ENCODE measurements at places on chromosomes 7 and 10.

- no peak for DNase-seq
Measured at GRCh38 chr7:36171503-36171902, 18.4 kb downstream of the EEPD1 start.

- DNase-seq = no peak
Measured at GRCh38 chr10:29946953-29947700, 112.3 kb downstream of the JCAD start.

DNA sequence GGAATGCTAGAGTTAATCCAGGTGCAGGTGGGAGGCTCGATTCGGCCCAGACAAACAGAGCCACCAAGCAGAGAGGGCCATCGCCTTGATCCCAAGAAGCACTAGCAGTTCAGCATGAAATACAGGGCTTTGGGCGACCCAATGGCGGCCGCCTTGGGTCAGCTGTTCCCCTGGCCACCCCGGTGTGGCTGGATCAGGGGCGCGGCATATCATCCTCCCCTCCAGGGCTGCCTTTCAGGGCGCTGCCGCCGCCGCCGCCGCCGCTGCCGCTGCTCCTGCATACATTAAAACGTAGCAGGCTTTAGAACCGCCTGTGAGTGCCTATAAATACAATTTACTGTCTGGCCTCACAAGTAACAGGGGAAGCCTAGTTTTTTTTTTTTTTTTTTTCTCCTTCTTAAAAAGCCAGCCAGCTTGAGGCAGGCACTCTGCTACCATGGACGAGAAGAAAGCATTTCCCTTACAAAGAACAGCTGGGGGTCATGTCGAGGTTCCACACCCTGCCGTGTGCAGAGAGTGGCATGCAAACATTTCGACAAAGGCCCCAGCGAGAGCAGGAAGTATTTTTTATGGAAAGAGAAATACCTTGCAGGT, 57.7 kb upstream of the EFCAB10 start:
- DNase-seq = no peak

GRCh38 chr7:69517985-69518704, 80.1 kb upstream of the AUTS2 start:
- DNase-seq = no peak

DNA sequence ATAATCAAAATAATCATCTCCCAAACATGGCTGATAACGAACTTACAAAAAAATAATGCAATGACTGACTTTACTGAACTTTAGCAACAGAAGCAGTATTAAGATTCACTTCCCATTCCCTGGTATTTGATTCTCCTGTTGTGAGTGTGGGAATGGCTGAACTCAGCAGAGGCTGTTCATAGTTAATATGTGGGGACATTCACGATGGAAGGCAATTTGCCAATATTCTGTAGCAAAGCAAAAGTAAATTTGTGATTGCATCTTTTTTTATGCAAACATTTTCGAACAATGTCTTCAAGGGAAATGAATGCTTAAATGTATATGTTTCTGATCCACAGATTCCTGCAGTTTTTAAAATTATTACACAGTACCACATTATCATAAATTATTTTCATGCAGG, 431.7 kb upstream of the KLF6 start:
- DNase-seq = no peak

GRCh38 chr10:21334891-21335696, 190.4 kb downstream of the SKIDA1 start:
- no peak for DNase-seq

DNA sequence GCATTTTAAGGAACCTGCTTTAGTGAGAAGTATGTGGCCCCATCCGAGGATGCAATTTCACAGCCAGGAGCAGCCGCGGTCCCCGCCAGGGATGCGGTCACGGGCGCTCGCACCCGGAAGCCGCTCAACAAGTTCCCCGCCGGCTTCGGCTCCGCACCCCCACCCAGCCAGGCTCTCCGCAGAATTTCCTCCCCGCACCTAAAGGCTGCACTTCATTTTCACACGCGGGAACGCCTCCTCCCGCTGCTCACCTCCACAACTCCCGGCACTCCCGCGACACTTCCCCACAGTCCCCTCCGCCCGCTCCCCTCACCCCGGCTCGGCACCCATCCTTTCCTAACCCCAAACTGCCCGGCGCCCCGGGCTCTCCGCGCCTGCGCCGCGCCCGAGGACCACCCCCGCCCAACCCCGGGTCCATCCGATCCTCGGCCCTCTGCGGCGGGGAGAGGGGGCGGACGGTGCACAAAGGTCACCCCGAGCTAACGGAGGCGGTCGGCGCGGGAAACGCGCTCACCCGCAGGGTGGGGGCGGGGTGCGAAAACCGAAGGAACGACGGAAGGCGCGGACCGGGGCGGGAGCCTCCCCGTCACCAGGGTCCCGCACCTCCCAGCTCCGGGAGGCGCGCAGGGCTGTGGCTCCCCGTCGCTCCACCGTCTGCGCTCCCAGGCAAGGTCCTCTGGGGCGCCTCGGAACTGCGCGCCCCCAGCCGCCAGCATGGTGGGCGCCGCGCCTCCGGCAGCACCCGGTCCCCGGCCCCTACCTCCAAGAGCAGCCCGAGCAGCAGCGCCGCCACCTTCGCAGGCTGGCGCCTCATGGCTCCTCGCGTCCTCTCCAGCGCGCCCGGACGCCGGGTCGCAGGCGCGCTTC, 558 bp downstream of the VOPP1 start:
- peak; percentile 63 for DNase-seq

GRCh38 chr7:121083790-121084251, 95.3 kb downstream of the CPED1 start:
- no peak for DNase-seq

GRCh38 chr10:68406111-68406814, 814 bp downstream of the RUFY2 start:
- peak; percentile 32 for DNase-seq

- DNase-seq = no peak
Measured at GRCh38 chr10:114519306-114519669, 115.0 kb upstream of the AFAP1L2 start.

- no peak for DNase-seq
Measured at GRCh38 chr10:75924309-75924902, 493.0 kb downstream of the LRMDA start.

DNA sequence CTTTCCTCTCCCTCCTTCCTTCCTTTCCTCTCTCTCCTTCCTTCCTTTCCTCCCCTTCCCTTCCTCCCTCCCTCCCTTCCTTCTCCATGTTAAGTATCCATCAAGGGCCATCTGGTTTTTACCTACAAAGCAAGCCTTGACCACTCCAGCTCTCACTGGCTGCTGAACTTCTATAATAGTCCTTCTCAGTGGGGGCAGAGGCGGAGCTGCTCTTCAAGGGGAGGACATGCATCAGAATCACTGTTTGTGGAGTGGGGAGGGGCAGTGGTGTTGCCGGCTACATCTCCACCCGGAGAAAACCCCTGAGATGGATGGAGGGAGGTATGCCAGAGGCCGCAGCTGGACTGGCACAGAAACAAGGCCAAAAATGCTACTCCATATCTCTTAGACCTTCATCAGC, 25.9 kb downstream of the LAMB1 start:
- DNase-seq = no peak

DNA sequence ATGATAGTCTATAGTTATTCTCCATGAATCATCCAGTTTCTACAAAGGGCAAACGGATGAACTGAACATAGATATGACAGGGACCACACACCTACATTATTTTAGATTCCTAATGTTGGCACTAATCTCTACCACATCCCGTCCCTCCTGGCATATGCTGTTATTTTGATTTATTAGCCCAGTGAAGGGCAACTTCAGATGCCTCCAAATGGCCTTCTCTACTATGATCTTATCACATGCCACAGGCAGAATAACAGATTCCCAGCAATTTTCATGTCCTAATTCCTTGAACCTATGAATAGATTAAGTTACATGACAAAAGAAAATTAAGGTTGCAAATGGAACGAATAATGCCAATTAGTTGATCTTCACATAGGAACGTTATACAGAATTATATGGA, 474.7 kb downstream of the ANKRD7 start:
- no peak for DNase-seq

DNA sequence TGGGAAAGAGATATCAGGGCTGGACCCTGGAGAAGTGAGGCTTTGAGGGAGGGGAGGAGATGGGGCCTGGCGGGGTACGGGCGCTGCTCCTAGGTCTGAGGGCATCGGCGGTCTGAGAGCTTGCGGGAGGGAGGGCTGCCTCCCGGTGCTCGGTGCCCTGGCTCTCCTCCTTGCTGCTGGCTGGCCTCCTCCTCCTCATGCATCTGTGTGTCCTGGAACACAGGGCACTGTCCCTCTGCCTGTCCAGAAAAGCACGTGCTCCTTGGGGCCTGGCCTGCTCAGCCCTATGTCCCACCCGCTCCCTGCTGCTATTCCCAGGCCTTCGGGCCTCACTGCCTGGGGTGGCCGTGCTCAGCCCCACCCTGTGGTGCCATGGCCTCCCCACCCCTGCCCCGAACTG, 166.9 kb downstream of the RNF216 start:
- DNase-seq = no peak

DNA sequence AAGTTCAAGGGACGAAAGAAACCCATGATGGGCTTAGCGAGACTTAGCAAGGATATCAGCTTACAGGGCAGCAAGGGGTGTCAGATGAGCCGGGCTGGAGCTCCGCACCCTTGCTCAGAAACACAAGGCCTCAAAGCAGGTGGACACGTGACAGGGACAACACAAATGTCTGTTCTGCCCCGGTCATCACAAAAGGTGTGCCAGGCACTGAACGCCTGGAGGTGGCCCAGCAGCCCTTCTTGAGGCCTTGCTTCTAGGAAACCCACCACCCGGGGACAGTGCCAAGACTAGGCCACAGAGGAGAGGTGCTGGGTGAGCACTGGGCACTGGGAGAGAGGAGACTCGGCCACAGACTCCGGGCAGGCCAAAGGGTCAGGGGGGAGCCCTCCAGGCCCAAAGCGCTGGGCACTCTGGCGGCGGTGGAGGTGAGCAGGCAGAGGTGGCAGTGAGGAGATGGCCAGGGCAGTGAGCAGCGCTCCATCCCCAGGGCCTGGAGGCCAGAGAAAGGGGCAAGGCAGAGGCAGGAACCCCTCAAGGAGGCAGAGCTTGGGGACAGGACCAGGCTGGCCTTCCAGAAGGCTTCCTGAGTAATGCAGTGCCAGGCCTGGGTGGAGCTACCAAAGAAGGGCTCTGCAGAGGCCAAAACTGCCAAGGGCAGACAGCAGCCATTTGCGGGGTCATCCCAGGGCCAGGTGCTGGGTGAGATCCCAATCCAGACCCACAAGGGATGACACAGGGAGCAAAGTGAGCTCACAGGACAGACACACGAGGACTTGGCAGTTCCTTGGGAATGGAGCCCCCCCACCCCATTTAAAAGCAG, 22.7 kb downstream of the EBF3 start:
- no peak for DNase-seq

DNA sequence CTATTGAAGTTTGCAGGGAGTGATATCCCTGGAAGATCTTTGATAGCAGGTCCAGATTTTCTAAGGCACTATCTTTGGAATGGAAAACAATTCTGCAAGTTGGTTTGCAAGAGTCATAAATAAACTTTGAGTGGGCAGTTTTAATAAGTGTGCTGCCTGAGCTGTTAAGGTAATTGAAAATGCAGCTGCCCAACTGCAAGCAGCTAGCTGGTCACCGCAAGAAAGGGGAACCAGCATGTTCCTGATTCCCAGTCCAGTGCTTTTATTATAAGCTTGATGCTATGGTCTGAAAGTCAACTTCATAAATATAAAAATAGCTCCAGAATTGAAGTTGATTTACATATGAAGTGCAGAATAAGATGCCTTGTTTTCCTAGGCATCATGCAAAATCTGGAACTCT, 308.4 kb downstream of the ZNF248 start:
- DNase-seq = no peak

- no peak for DNase-seq
Measured at GRCh38 chr7:7304705-7305450, 122.5 kb downstream of the C1GALT1 start.

DNA sequence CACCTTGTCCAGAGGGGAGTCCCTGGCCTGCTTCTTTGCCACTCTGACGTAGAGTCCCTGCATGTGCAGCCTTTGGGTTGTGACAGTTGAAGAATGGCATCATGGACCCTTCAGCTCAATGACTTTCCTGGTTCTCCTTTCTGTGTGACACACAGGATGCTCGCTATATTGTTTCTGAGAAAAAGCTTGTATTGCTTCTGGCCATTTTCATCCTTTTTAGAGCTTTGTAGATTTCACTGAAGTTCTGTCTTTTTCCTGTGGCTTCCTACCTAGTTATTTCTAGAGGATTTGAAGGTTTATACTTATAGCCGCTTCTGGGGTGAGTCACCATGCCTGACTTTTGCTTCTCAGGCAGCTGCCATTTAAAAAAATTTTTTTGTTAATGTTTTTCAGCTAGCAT, 27.0 kb downstream of the SND1 start:
- DNase-seq = no peak

DNA sequence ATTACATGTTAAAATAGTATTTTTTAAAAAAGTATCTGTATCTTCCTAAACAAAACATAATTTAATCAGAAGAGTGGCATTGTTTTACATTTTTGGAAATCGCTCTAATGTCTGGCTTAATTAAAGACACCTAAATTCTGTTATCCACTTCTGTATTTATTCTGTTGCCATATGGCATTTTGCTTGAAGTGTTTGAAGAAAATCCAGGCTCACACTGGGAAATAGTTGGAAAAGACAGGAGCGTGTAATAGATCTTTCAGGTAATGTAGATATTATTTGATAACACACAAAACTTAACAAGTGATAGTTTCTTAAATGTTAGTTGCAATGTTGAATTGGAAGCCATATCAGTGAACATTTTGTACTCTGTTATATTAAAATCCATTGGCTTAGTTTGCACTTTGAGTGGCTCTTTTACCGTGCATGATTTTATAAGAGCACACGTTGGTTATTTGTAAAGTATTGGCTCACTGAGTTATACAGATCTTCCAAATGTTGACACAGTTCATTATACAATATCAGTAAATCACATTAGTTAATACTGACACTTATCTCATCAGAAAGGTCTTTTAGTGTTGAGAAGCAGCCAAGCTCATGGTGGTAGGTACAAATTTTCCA, 128.4 kb upstream of the NPVF start:
- no peak for DNase-seq

DNA sequence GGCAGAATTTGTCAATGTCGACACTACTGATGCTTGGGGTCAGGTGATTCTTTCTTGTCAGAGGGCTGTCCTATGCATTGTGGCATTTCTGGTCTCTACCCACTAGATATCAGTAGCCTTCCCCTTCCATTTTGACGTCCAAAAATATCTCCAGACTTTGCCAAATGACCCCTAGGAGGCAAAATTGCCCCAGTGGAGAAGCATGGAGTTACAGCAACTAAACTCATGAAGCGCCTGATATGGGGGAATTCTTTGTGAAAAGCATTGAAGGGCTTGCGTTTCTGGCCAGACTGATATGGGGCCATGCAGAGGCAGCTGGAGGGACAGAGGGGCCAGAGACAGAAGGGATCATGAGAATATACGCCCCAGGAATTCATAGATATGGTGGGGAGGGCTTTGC, 43.6 kb downstream of the ADRB1 start:
- DNase-seq = no peak
